Activated CD4-positive, alpha-beta T cell treated with anti-CD3 and anti-CD28 coated beads for 4 hours (primary cell): ENCODE measurements at places on chromosomes 5 and 9.

- DNase-seq, result no peak
These were observed 40.0 kb downstream of the NXNL2 start for GRCh38 chr9:88574953-88575352.

- no peak for DNase-seq
These were observed 3.7 kb upstream of the TTLL11 start for GRCh38 chr9:122096620-122097415.

GRCh38 chr5:160524827-160525226 is 103.2 kb downstream of the PTTG1 start:
- no peak for DNase-seq

- DNase-seq, result no peak
These were observed 429.3 kb downstream of the GADD45G start for GRCh38 chr9:90034071-90034470.

DNA sequence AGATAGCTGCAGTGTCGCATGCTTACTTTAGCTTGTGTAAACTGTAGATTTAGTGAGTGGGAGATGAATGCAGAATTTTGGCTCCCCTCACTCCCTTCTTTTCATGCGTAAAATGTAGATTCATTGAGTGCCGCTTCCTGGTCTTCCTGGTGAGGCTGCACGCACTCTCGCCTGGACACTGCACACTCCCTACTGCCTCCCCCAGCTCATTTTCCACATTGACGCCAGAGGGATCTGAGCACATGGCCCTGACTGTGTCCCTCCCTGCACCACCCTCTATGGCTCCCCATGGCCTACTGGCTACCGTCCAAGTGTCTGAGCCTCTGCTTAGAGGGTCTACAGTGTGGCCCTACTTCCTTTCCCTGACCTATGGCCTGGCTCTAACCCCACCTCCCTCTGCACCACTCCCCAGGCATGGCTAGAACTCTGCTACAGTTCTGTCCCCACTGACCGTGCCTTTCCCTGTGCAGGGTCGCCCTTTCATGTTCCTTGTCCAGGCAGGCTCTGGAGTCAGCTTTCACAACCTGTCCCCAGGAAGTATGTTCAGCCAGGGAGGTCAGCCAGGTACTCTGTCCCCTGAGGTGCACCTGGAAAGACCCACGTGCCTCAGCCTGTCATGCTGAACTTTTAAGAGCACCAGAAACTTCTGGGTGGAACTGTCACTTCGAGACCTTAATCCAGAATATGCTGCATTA is 160.6 kb downstream of the COL23A1 start:
- DNase-seq, result no peak

GRCh38 chr5:153099328-153099727 is 391.1 kb upstream of the GRIA1 start:
- no peak for DNase-seq
